ENCODE measurements at places on chromosomes 16 and 17.

- no peak for DNase-seq
Measured at GRCh38 chr16:31229501-31229900, 12.6 kb upstream of the PYDC1 start.

- DNase-seq: no peak
Measured at GRCh38 chr17:75295201-75296158, 6.2 kb upstream of the SLC25A19 start.

- DNase-seq: no peak
Measured at GRCh38 chr17:27586203-27586721, 44.7 kb upstream of the LGALS9 start.

DNA sequence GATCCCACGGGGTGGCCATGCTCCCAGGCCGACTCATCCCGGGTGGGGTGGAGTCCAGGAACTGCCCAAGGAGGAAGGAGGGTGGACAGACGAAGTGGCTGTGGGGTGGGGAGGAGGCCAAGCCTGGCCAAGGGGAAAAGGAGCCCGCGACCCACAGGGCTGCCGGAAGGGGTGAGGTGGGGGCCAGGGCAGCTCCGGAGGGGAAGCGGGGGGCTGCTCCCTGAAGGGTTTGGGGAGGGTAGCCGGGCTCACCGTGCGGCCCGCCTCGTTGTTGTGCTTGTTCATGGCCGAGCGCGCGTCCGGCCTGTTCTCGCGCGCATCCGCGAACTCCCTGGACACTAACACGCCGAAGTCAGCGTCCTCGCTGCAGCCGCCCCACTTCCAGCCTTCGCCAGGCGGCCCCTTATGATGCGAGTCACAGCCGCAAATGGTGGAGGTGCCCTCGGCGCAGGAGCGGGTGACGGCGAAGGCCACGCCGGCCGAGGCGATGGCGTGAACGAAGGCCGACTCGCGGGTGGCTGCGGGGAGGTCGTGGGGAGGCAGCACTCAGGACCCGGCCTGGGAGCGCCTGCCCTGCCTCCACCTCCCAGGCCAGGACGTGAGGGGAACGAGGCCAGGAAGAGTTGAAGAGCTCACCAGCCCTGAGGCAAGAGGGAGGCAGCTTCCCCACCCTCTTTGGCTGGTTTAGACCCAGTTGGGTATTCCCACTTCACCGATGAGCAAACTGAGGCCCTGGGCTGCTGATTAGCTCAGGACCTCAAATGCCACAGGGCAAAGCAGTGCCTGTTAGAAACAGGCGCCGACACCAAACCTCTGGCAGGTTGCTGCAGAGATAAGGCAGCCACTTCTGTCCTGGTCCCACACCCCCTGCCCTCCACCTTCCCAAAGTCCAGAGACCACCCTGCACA lies 48.7 kb downstream of the WNT3 start:
- no peak for DNase-seq

DNA sequence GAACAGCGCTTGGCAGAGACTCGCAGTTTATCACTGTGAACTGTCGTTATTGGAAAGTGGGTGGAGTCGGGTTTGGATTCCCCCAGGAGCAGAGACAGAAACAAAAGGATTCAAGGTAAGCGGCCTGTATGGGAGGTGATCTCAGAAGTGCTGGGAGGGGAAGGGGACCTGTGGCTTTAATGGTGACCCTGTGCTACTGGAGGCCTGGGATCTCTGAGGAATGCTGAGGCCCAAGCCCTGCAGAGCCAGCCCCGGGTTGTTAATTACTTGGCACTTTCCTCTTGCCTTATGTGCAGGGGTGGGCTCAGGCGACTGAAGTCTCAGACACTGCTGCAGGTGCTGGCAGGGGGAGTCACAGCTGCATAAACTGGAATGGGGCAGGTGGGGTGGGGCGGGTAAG lies 27.4 kb downstream of the IRF8 start:
- no peak for DNase-seq

DNA sequence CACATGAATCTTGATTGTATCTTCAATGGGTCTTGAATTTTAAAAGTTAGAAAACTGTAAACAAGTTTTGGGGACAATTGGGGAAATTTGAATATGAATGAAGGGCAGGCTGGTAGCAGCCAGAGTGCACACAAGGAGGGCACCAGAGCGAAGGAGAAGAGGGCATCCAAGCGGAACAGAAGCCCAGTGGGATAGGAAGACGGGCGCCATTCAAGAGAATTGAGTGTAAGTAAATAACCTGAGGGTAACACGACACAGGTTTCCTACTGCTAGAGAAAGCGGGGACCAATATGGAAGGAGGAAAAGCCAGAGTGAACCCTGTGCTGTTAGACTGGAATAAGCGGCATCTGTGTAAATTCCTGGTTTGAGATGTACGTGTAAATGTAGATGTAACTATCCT lies 115.1 kb upstream of the CCL2 start:
- no peak for DNase-seq

GRCh38 chr17:69500911-69501429 lies 86.5 kb downstream of the MAP2K6 start:
- no peak for DNase-seq

DNA sequence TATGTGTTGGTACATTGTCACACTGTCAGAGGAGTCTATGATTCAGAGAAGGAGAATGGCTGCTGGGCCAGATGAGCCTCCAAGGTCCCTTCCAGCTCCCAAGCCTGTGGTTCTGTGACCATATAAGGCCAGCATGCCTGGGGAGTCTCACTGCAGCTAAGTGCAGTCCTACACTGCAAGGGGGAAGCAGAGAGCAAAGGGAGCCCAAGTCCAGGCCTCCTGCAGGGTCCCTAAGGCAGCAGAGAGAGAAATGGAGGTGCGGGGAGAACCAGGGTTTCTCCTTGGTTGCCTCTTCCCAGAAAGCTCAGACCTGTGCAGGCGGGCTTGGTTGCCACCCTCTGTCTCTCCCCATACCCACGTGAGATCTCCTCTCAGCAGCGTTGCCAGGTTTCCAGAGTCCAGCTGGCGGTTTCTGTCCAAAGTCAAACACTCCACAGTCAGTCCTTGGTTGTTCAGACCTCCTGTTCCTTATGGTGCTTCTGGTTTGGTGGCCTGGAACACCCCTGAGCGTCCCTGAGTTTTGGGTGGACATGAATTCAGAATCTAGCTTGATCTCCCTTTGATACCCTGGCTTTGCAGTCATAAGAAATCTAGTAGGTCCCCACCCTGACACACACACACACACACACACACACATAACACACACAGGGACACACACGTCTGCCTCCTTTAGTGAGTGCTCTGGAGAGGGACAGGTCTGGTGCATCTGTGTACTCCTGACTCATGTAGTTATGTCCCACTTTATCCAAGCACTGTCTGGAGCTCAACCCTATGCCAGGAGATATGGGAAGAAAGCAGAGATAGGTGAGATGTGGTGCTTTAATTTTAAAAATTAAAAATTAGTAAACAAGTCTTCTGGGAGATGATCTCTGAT lies 78.8 kb downstream of the GNAO1 start:
- peak; percentile 25 for DNase-seq

- DNase-seq: peak; percentile 96
Measured at GRCh38 chr17:39153599-39154051, 2.2 kb upstream of the PLXDC1 start.

GRCh38 chr17:37327341-37328090 lies 48.3 kb upstream of the C17orf78 start:
- no peak for DNase-seq

GRCh38 chr17:45263477-45263860 lies 1.6 kb upstream of the SPATA32 start:
- DNase-seq: no peak

- DNase-seq: no peak
Measured at GRCh38 chr17:50277357-50277754, 3.1 kb downstream of the TMEM92 start.

GRCh38 chr16:59330019-59330670 lies 596.0 kb upstream of the GOT2 start:
- no peak for DNase-seq

DNA sequence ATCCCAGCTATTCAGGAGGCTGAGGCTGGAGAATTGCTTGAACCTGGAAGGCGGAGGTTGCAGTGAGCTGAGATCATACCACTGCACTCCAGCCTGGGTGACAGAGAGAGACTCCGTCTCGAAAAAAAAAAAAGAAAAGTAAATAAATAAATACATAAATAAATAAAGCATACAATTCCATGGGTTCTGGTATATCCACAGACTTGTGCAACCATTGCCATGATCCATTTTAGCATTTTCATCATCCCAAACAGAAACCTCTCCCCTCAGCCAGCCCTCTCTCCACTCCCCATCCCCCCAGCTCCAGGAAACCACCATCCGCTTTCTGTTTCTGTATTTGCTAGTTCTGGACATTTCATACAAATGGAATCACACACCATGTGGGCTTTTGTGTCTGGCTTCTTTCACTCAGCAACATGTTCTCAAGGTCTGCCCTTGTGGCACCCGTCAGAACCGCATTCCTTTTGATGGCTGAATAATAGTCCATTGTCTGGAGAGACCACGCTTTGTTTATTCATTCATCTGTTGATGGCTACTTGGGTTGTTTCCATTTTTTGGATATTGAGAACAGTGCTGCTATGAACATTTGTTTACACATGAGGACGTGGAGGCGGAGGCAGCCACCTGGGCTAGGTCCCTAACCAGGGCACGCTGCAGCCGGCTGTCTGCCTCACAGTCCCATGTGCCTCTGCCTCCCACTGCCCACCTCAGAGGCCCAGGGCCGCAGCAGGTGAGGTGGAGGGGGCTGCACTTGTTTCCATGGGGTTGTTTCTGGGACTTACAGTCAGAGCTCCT lies 76.2 kb downstream of the NT5M start:
- DNase-seq: no peak

GRCh38 chr16:24610416-24610755 lies 71.0 kb downstream of the RBBP6 start:
- peak; percentile 34 for DNase-seq

DNA sequence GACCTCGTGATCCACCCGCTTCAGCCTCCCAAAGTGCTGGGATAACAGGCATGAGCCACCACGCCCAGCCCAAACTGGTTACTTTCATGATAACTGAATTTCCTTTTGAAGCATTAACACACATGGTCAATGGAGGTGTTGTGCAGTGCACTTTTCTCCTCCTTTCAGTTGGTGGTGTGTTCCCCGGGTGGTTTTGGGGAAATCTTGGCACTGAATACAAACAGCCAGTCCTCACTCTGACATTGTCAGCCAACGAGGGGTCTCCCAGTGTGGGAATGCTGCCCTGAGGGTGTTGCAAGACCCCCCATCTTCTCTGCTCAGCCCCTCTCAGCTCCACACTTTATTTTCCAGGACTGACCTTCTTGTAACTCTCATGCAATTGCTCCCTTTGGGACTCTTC lies 70.5 kb downstream of the SOX9 start:
- DNase-seq: no peak

DNA sequence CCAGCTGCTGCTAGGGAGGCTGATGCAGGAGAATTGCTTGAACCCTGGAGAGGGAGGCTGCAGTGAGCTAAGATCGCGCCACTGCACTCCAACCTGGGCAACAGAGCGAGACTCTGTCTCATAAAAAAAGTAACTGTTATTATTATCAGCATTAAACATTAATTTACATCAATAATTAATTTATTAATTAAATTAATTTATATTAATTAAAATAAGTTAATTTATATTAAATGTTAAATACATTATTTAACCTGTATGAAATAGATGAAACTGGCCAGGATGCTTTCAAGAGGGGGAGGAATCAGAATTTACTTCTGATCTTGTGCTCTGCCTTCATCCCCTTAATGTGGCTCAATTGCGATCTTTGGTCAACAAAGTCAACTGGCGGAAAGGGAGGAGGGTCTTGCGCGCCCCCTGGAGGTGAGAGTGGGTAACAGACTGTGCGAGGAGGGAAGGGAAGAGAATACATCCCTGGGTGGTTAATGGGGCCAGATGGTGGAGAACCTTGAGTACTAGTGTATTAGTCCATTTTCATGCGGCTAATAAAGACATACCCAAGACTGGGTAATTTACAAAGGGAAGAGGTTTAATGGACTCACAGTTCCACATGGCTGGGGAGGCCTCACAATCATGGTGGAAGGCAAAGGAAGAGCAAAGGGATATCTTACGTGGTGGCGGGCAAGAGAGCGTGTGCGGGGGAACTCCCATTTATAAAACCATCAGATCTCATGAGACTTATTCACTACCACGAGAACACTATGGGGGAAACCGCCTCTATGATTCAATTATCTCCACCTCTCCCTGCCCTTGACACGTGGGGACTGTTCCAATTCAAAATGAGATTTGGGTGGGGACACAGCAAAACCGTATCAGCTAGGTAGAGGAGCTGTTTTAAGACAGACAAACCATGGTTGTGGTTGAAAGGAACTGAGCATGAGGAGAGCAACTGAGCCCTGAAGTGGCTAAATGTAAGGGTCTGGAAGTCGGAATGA lies 15.7 kb upstream of the CPPED1 start:
- DNase-seq: peak; percentile 80

DNA sequence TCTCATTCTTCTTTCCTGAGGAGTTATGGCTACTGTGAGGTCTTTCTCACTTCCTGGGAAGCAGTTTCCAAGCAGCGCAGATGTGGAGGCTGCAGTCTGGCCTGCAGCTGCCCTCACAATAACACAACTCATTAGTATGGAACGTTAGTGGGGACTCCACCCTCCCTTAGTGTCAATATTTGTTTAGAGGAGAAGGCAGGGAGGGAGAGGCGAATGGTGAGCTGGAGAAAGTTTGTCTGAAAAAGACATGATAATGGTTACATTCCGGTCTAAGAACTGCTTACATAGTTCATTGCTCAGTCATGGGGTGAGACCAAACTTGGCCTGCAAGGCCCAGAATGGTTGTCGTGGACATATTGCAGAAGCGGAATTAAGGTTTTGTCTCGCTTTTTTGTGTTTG lies 170.2 kb downstream of the HS3ST3B1 start:
- no peak for DNase-seq

GRCh38 chr16:27426423-27427408 lies 24.7 kb downstream of the IL21R start:
- DNase-seq: no peak

DNA sequence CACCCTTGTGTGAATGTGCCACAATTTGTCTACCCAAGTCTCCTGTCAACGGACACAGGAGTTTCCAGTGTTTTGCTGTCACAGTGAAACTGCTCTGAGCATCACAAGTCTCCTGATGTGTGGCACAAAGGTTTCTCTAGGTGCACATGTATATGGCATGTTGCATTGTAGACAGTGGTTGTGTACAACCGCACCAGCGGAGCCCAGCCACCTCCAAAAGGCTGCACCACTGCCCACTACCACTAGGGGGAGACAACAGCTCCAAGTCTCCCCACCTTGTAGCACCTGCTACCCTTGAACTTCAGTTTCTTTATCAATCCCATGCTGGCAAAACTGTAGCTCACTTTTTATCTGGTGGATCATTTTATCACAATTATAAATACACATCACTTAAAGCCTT lies 95.5 kb upstream of the ZNF469 start:
- no peak for DNase-seq

DNA sequence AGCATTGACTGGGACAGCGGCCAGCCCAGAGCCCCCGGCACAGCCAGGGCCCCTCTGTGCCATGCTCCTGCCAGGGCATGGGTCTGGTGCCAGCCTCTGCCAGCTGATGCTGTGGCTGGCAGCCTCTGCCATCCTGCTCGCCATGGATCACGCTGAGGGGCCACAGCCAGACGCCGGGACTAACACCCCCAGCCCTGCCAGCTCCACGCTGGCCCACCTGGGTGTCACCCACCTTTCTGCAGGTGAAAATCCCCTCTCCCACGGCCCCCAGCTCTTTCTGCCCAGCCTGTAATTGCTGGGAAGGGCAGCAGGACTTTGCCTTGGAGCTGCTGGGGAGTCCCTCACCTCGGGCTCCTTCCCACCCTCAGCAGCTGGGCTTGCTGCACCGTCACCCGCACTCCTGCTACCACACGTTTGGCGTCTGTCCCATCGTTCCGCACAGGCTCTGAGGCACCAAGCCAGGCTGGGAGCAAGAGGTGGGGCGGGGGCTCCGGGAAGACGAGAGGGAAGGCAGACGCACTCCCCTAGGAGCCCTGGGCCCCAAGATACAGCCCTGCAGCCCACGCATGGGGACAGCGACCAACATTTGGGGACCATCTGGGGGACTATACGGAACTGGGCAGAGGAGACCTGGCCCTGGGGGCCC lies 42.0 kb upstream of the ACSF3 start:
- peak; percentile 3 for DNase-seq
